ENCODE measurements at places on chromosomes 3 and 15. TPM values are rescaled to one million over a fixed set of nuclear protein-coding genes. Genes with fewer than 3 reads are reported as not detected.

Gene PLS1
- 0.09 TPM for polyA plus RNA-seq

Gene TMEM87A
- polyA plus RNA-seq = 39.3 TPM

Gene AMT
- 25.1 TPM for polyA plus RNA-seq

Gene SCAANT1
- not detected for polyA plus RNA-seq

Gene GP9
- polyA plus RNA-seq = 2.7 TPM

Gene EPM2AIP1
- 11.3 TPM for polyA plus RNA-seq

Gene MCTP2
- 7.4 TPM for polyA plus RNA-seq

Gene CILP
- not detected for polyA plus RNA-seq

Gene RPL29
- 2,793 TPM for polyA plus RNA-seq

Gene SI
- polyA plus RNA-seq = not detected

Gene SEC62
- 3.4 TPM for polyA plus RNA-seq

Gene LCTL
- not detected for polyA plus RNA-seq

Gene TUSC7
- polyA plus RNA-seq = not detected

Gene TRH
- not detected for polyA plus RNA-seq

Gene MYL3
- polyA plus RNA-seq = not detected

Gene DGKG
- polyA plus RNA-seq = 4.2 TPM

Gene ZNF609
- 13.2 TPM for polyA plus RNA-seq

Gene XYLB
- 0.74 TPM for polyA plus RNA-seq

Gene ALPK3
- polyA plus RNA-seq = not detected

Gene DNASE1L3
- polyA plus RNA-seq = not detected

Gene THBS1
- 55.4 TPM for polyA plus RNA-seq

Gene EPHA3
- polyA plus RNA-seq = not detected

Gene ACTRT3
- not detected for polyA plus RNA-seq

Gene CLDN16
- not detected for polyA plus RNA-seq

Gene RBPMS2
- not detected for polyA plus RNA-seq

Gene ZDHHC23
- polyA plus RNA-seq = 0.87 TPM

Gene SERF2
- polyA plus RNA-seq = 2,483 TPM
